ENCODE measurements at places on chromosomes 6 and 20.

GRCh38 chr6:91127752-91128151 lies 540.9 kb upstream of the MAP3K7 start:
- no peaks in the 10 kb centered on the region for H3K36me3 ChIP-seq
- no peaks in the 10 kb centered on the region for H3K27me3 ChIP-seq
- no peak overlapping the region for H3K27ac ChIP-seq

DNA sequence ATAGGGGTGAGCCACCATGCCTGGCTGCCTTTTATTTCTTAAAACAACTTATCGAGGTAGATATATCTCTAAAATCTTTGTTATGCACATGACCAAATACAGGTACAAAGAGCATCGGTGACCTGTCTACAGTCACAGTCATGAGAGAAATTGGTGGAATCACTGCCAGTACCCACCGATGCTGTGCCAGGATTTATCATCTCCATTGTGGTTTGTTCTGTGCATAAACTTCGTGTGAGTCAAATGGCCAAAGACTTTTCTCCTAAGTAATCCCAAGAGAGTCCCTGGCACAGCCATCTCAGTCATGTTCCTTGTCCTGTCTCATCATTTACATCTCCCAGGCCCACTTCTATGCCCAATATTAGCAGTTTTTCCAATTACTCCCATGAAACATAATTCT lies 9.0 kb downstream of the GSTA3 start:
- H3K27ac ChIP-seq: no peak overlapping the region
- H3K4me1 ChIP-seq: no peaks in the 10 kb centered on the region
- no peaks in the 10 kb centered on the region for H3K36me3 ChIP-seq
- no peak overlapping the region for H3K4me3 ChIP-seq

DNA sequence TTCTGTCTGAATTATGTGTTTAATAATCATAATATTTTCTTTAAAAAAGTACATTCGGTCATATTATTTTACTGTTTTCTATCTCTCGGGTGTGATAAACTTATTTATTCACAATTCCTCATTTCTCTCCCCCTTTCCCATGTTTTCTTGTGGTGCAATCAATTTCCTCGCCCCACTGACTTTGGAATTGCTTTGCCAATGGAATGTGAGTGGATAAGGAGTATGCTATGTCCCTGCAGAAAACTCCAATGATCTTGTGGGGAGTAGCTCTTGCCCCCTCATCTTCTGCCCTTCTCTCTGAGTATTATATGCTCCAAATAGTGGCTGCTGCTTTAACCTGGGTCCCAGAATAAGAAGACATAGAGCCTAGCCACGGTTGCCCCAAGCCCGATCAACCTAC lies 64.1 kb downstream of the HMGN3 start:
- H3K4me1 ChIP-seq: no peaks in the 10 kb centered on the region
- no peaks in the 10 kb centered on the region for H3K27me3 ChIP-seq
- no peak overlapping the region for H3K27ac ChIP-seq
- no peak overlapping the region for H3K4me3 ChIP-seq

GRCh38 chr20:35991142-35991771 lies 22.9 kb downstream of the CNBD2 start:
- DNase-seq: no peak
- no peaks in the 10 kb centered on the region for H3K4me1 ChIP-seq
- no peaks in the 10 kb centered on the region for H3K36me3 ChIP-seq
- no peak overlapping the region for H3K27ac ChIP-seq

DNA sequence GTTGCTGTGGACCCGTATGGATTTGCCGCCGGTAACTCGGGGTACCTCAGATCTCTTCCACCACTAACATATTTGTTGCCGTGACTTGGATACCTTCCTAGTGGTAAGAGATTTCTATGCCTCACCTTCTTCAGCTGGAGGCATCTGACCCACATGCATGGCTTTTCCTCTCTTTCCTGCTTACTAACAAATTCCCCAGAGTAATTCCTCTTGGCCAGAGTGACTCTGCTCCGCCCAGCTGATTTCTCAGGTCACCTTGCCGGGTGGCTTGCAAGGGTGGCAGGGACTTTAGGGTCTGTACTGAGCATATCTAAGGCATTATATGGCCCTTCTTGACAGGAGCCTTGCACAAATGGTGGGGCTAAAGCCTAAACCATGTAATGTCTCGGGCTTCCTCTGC lies 38.2 kb downstream of the FAM184A start:
- no peak overlapping the region for H3K4me3 ChIP-seq
- no peaks in the 10 kb centered on the region for H3K36me3 ChIP-seq
- H3K4me1 ChIP-seq: no peaks in the 10 kb centered on the region
- no peaks in the 10 kb centered on the region for H3K27me3 ChIP-seq
- DNase-seq: no peak

- DNase-seq: no peak
- H3K27ac ChIP-seq: no peak overlapping the region
- no peaks in the 10 kb centered on the region for H3K4me1 ChIP-seq
- H3K4me3 ChIP-seq: no peak overlapping the region
- H3K36me3 ChIP-seq: no peaks in the 10 kb centered on the region
Observed at GRCh38 chr6:63442870-63443269, 123.1 kb upstream of the LGSN start.

DNA sequence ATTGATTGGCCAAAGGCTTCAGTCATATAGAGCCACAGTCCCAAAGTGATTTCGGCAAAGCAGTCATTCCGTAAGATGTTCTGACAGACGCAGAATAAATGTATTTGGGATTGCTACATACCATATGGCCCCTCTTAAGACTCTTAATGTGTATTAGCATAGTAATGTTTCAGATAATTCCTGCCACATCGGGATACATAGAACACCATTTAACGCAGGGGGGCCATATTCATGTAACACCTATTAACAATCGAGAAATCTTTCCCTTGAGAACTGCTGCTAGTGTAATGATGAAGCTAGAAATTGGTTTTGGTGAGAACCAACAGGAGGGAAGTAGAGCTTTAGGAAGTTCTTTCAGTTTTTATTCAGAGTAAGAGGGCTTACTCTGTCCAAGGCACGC lies 390.9 kb upstream of the SASH1 start:
- DNase-seq: no peak
- H3K27ac ChIP-seq: no peak overlapping the region
- H3K4me1 ChIP-seq: no peaks in the 10 kb centered on the region
- no peaks in the 10 kb centered on the region for H3K36me3 ChIP-seq

GRCh38 chr6:134289204-134289575 lies 28.7 kb downstream of the SGK1 start:
- H3K27me3 ChIP-seq: no peaks in the 10 kb centered on the region
- H3K4me1 ChIP-seq: peaks cover 14% of the 10 kb centered on the region
- H3K36me3 ChIP-seq: no peaks in the 10 kb centered on the region
- no peak overlapping the region for H3K4me3 ChIP-seq
- no peak overlapping the region for H3K27ac ChIP-seq
- DNase-seq: no peak

- no peaks in the 10 kb centered on the region for H3K36me3 ChIP-seq
- H3K4me1 ChIP-seq: no peaks in the 10 kb centered on the region
- H3K4me3 ChIP-seq: no peak overlapping the region
- no peak overlapping the region for H3K27ac ChIP-seq
- no peak for DNase-seq
- peaks cover 3% of the 10 kb centered on the region for H3K27me3 ChIP-seq
Observed at GRCh38 chr6:5981126-5982026, 25.3 kb downstream of the NRN1 start.

- H3K27ac ChIP-seq: no peak overlapping the region
- H3K4me3 ChIP-seq: no peak overlapping the region
- H3K4me1 ChIP-seq: no peaks in the 10 kb centered on the region
- H3K36me3 ChIP-seq: peaks cover 2% of the 10 kb centered on the region
Observed at GRCh38 chr6:26431258-26432172, 8.8 kb upstream of the BTN3A3 start.

GRCh38 chr6:134502614-134503549 lies 185.0 kb upstream of the SGK1 start:
- DNase-seq: no peak
- no peak overlapping the region for H3K27ac ChIP-seq
- H3K4me3 ChIP-seq: no peak overlapping the region
- no peaks in the 10 kb centered on the region for H3K4me1 ChIP-seq
- H3K36me3 ChIP-seq: no peaks in the 10 kb centered on the region

- no peak overlapping the region for H3K4me3 ChIP-seq
- no peaks in the 10 kb centered on the region for H3K27me3 ChIP-seq
- no peak for DNase-seq
Observed at GRCh38 chr6:56691286-56691595, 48.6 kb upstream of the DST start.

DNA sequence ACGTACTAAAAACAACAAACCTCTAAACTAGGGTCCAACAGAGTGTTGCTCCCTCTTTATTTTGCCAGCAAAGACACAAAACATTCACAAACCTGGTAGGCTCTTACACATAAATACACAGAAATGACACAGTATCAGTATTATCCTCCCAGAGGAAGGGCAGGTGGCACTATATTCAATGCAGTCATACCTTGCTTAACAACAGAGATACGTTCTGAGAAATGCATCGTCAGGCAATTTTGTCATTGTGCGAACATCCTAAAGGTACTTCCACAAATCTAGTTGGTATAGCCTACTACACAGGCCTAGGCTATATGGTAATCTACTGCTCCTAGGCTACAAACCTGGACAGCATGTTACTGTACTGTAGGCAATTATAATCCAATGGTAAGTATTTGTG lies 9.6 kb downstream of the ZBTB2 start:
- DNase-seq: no peak
- peak overlapping the region; percentile 30 for H3K4me3 ChIP-seq
- no peaks in the 10 kb centered on the region for H3K27me3 ChIP-seq
- peaks cover 77% of the 10 kb centered on the region for H3K4me1 ChIP-seq
- peaks cover 3% of the 10 kb centered on the region for H3K36me3 ChIP-seq

DNA sequence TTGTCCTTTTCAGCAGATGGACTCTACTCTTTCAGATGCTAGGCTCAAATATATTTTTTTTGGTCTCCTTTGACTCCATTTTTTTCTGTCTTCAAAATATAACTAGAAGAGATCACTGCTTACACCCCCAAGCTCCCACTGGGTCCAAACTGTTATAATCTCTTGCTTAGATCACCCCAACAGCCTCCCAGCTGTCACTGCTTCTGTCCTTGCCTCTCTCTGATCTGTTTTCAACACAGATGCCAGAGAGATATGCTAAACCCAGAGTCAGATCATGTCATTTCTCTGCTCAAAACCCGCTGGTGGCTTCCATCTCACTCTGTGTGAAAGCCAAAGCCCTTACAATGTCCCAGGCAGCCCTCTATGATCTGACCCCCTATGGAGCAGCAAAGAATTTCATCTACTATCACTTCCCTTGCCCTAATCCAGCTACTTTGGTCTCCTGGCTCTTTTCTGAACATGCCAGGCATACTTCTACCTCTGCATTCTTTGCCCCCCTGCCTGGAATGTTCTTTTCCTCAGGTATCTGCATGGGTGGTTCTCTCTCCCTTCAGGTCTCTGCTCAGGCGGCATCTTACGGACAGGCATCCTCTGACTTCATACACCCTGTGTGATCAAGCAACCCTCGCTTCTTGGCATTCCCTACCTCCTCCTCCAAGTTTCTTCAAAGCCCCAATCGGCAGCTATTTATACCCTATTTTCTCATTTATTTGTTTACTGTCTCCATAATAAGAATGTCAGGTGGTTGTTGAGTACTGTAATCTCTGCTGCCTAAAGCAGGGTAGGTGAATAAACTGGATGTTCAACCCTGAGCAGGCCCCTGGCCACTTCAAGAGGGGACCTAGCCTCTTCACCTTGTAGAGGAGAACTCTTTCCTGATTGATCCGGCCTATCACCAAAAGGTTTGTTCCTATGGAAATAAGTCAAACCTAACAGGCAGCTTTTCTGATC lies 43.6 kb upstream of the SLC4A11 start:
- peaks cover 30% of the 10 kb centered on the region for H3K36me3 ChIP-seq
- no peaks in the 10 kb centered on the region for H3K4me1 ChIP-seq
- DNase-seq: no peak
- no peak overlapping the region for H3K27ac ChIP-seq
- H3K27me3 ChIP-seq: no peaks in the 10 kb centered on the region
- no peak overlapping the region for H3K4me3 ChIP-seq

DNA sequence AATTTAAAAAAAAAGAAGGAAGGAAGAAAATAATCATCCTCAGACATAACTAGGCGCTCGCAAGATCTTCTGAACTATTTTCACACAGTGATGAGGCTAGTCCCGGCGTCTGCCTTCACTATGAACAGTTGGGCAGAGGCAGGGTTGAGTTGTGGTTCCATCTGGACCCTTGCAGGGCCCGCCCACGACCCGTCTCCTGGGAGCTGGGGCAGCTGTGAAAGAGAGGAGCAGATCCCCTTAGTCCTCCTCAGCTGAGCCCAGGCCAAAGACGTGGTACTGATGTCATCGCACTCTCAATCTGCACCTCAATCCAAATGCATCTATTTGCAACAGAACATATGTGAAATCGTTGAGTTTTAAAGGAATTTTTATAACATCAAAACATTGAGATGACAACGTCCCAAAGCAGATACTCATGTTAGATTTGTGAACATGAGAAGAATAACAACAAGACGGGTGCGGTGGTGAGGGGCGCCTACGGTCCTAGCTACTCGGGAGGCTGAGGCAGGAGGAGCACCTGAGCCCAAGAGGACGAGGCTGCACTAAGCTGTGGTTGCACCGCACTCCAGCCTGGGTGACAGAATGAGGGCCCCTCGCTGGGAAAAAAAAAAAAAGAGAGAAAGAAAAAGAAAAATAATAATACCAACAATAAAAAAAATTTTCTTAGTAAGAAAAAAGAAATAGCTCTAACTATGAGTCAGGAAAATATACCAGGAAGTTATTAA lies 15.3 kb downstream of the TCFL5 start:
- H3K27ac ChIP-seq: no peak overlapping the region
- peaks cover 5% of the 10 kb centered on the region for H3K36me3 ChIP-seq
- no peaks in the 10 kb centered on the region for H3K4me1 ChIP-seq
- no peaks in the 10 kb centered on the region for H3K27me3 ChIP-seq

GRCh38 chr6:40347571-40348011 lies 239.6 kb downstream of the LRFN2 start:
- no peak overlapping the region for H3K27ac ChIP-seq
- no peaks in the 10 kb centered on the region for H3K36me3 ChIP-seq
- H3K27me3 ChIP-seq: no peaks in the 10 kb centered on the region
- H3K4me3 ChIP-seq: no peak overlapping the region

DNA sequence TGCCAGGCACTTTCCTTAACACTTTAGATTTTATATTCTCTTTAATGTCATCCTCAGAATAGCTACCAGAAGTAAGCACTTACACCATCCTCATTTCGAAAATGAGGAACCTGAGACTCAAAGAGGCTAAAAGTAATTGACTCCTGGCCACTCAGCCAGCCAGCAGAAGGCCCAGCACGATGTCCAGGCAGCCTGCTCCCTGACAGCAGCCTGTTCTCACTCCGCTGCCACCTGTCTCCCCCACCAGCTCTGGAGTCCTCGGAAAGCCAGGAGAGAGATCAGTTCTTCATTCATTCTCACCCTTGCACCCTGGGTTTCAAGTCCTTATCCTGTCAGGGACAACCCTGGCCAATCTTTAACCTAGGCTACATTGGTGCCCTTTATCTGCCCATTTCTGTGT lies 174.0 kb downstream of the SASH1 start:
- no peak overlapping the region for H3K4me3 ChIP-seq
- H3K36me3 ChIP-seq: no peaks in the 10 kb centered on the region
- H3K4me1 ChIP-seq: no peaks in the 10 kb centered on the region
- no peak overlapping the region for H3K27ac ChIP-seq

GRCh38 chr6:2744209-2744771 lies 6.4 kb downstream of the MYLK4 start:
- H3K4me1 ChIP-seq: no peaks in the 10 kb centered on the region
- DNase-seq: no peak
- H3K27ac ChIP-seq: no peak overlapping the region
- H3K36me3 ChIP-seq: no peaks in the 10 kb centered on the region
- no peaks in the 10 kb centered on the region for H3K27me3 ChIP-seq

Data from CD4-positive, CD25-positive, alpha-beta regulatory T cell (primary cell).